Mesothelial cell of epicardium (in vitro differentiated cells): ENCODE measurements at places on chromosomes 6 and 20.
A peak's percentile ranks its signal among the peaks of the same experiment; 100 is the strongest.

GRCh38 chr6:16450821-16451220 is 212.4 kb downstream of the GMPR start:
- DNase-seq, result no peak

GRCh38 chr20:15278041-15278440 is 940.6 kb upstream of the FLRT3 start:
- DNase-seq, result no peak

GRCh38 chr20:36315545-36316351 is 9.6 kb downstream of the DLGAP4 start:
- DNase-seq, result no peak

DNA sequence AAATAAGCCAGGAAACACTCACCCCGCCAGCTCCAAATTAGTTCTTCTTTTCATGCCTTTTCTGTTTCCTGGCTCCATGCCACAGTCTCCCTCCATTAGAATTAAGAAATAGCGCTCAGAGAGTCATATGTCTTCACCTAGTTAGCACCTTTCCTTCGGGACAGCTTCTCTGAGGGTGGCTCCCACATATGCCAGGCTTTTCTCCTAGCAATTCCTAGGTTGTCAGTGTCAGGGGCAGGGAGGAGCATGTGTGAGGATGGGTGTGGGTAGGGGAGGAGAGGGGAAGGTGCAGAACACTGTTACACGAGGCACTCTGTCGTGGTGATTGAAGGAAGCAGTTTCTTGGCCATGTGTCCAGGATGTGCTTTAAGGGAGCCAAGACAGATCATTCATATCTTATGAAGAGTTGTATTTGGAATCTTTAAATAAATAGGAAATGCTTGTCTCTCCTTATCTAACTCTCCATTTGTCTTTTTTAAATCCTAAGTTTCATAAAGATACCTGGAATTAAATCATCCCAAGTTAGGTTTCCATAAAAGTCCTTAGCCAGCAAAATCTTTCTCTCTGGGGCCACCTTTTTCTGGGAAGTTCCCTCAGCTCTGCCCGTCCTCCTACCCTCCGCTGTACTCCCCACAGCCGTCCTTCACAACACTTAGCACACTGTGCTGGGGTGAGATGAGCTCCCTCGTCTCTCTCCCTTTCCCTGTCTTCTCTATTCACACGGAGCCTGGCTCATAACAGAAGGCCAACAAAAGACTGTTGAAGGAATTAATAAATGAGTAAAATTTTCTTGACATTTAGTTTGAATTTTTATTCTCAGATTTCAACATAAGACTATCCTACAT is 361.0 kb downstream of the CD83 start:
- no peak for DNase-seq

- no peak for DNase-seq
Measured at GRCh38 chr6:68654134-68654533, 19.1 kb downstream of the ADGRB3 start.

DNA sequence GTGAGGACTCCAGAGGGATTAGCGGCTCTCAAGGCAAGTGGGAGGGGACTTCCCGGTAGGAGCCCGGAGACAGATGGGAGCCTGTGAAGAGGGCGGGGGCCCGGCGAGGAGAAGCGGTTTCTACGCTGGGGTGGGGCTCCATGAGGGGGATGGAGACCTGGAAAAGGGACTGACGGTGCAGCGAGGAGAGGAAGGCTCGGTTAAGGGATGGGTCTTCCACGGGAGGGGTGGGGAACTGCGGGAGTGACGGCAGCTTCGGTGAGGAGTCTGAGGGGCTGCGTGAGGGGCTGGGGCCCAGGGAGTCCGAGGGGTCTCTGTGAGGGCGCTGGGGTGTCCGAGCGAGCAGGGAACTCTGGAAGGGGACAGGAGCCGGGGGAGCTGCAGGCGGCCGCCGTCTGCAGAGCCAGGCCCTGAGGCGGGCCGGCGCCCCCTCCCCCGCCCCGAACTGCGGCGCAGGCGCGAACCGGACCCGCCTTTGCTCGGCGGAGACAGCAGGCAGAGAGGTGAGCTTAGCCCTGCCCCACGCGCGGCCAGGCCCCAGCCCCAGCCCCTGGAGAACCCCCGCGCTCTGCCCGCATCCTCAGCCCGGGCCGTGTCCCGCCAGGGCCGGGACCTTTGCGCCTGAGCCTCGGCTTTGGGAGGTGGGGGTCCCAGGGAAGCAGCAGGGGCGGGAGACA is at the start of gene NRSN2:
Gene NRSN2 (plus strand): TSS at position 472 of the 677 bp plus-strand sequence. CDS start 2,533 bp downstream, outside the sequence.
- DNase-seq, result peak; percentile 85

DNA sequence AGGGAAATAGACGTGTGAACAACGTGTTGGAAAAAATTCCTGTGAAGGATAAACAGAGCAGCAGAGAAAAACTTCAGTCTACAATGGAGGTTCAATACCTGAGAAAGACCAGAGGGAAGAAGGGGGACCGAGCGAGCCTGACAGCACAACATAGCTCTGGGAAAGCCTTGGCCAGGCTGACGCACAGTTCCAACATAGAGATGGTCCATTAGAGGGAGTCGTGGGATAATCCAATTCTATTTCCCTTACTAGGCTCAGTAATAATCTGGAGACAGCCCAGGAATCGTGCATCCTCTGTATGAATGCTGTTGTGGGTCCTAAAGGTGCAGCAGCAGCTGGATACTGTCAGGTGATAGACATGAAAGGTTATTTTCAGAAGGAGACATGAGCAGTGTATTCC is 370.8 kb upstream of the BTBD3 start:
- no peak for DNase-seq
